ENCODE measurements at places on chromosomes 3 and 15.

DNA sequence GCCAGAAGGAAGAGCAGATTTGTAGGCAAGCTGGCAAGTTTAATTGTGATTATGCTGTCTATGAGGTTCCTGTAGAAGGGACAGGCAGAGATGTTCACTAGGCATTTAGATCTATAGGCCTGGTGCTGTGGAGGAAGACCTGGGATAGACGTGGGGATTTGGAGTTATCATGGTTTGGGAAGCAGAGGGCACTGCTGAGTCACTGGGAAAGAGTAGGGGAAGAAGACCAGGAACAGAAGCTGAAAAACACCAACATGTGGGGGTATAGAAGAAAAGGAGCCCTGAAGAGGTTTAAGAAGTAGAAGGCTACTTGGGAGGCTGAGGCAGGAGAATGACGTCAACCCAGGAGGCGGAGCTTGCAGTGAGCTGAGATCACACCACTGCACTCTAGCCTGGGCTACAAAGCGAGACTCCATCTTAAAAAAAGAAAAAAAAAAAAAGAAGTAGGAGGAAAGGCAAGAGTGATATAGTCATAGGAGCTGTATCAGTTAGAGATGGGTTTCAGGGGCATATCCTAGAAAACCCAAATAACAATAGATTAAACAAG is 19.3 kb downstream of the GRK7 start:
- DNase-seq: peak; percentile 41

DNA sequence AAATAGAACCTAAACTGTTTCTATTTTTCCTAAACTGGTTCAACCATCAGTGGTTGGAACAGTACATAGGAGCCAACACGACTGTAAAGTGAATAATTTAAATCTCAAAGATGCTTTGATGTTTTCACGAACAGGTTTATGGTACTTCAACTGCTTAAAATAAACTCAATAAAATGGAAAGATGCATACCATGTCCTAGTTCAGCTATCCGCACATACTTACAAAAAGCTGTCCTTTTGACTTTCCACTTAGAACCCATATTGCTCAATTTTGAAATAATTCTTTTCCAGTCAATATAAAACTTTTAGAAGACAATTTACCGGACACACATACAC is 902 bp downstream of the CMTM6 start:
- no peak for DNase-seq

DNA sequence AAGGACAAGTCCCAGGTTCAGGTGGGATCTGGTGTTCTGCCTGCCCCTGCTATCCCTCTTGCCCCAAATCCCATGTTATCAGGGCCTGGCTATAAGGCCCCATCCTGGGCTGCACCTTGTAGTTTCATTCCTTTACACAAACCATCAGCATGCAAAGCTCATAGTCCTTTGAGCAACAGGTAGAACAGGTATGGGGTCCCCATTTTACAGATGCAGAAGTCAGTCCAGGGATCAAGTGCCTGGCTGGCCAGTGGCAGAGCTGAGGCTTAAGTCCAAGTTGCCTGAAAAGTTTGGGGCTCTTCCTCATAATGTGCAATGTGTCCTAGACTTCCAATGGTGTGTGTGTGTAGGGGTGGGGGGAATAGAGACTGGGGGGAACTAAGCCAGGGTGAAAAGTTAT is 11.9 kb downstream of the RBPMS2 start:
- no peak for DNase-seq

GRCh38 chr3:30201715-30202114 is 404.7 kb upstream of the TGFBR2 start:
- DNase-seq: no peak

GRCh38 chr3:127180859-127181258 is 12.1 kb upstream of the PRR23E start:
- no peak for DNase-seq

DNA sequence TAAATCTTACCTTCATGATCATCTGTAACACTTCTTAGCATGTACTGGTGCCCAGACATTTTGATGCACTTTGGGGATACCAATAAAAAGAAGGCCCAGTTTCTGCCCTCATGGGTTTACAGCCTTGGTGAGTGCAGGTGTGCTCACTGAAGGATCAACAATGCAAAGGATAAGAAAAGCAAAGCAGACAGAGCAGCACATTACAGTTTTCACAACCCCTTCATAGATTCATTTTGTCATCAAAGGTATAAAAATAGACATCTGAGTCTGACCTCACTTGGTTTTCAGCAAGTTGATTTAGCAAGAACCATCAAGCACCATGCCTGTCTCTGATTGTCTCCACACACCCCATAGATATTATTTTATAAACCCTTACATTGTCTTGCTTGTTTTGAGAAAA is 77.6 kb downstream of the BFSP2 start:
- no peak for DNase-seq

GRCh38 chr3:39136533-39137434 is 16.6 kb downstream of the CSRNP1 start:
- DNase-seq: no peak

DNA sequence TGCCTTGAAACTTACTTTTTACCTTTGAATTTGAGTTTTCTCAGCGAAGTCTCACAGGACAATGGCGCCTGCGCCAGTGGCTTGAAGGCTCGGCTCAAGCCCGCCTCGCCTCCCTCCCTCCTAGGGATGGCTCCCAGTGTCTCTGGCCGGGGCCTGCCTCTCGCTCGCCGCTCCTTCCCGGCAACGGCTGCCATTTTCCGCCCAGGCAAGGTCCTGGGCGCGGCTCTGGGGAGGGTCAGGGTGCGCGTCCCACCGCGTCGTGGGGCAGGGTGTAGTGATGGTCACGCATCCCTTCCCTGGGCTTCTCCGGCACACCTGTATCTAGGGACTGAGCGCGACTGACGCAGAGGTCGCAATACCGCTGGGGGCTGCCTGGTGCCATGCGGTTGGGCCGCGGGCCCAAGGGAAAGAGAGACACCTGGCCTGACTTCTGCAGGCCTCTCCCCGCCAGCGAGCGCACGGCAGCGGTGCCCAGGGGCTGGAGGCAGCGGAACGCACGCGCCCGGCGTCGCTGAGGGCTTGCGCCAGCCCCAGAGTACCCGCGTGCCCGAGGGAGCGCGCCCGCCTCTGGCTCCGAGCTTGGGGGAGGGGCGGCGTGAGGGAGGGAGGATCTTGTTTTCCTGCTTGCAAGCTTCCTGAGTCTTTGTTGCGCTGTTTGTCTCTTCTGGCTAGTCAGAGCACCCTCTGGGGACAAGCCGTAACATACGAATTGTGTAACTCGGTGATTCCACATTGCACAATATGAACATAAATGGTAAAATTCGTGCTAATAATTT is 20.7 kb upstream of the FEM1B start:
- peak; percentile 89 for DNase-seq

GRCh38 chr15:65762914-65763787 is 28.9 kb downstream of the DENND4A start:
- DNase-seq: no peak

- DNase-seq: no peak
Observed at GRCh38 chr3:13811614-13812013, 68.3 kb downstream of the WNT7A start.

GRCh38 chr3:66675366-66675765 is 174.5 kb upstream of the LRIG1 start:
- DNase-seq: no peak

DNA sequence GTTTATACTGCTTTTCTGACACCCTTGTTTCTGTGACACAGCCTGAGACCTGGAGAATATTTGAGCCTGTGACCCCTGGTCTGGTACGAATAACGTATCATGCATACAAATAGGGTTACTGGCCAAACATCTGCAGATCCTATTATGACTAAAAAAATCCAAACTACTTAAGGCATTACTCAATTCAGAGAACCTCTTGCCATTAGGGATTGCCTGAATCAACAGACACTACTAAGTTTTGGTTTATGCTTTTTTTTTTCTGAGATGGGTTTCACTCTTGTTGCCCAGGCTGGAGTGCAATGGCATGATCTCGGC is 35.4 kb downstream of the OSBPL10 start:
- no peak for DNase-seq

DNA sequence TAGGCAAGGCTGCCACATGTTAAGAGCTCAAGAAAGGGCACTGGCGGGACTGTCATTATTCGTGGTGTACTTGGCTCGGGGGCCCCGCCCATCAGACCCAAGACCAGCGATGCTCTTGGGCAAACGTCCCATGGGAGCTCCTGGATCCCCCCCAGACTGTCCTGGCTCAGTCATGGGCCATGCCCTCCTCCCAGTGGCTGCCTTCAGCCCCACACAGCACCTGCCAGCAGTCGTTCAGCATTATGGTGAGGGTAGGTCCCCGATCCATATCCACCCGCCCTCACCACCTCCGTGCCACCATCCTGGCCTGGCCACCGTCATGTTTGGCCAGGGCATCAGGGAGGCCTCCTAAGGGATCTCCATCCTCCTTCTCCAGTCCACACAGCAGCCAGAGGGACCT is 51.4 kb upstream of the IQSEC1 start:
- DNase-seq: no peak

GRCh38 chr15:64544450-64544849 is 84.1 kb downstream of the ZNF609 start:
- no peak for DNase-seq

DNA sequence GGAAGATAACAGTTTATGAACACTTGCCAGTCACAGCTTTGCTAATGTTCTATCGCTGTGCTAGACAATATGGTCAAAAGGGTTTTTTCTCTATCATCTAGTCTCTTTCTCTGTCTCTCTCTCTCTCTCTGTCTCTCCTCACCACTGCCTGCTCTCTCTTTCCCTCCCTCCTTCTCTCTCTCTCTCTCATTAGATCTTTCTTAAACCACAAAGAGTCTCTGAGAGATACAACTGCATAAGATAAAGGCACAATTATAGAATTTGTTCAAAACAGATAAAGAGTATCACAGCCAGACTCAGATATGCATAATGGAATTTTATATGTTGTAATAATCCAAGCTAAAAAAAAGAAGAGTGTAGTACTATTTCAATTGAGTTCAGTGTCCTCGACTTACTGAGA is 258.4 kb downstream of the MECOM start:
- no peak for DNase-seq

- peak; percentile 91 for DNase-seq
Observed at GRCh38 chr3:156317462-156318074, 197.2 kb downstream of the KCNAB1 start.

DNA sequence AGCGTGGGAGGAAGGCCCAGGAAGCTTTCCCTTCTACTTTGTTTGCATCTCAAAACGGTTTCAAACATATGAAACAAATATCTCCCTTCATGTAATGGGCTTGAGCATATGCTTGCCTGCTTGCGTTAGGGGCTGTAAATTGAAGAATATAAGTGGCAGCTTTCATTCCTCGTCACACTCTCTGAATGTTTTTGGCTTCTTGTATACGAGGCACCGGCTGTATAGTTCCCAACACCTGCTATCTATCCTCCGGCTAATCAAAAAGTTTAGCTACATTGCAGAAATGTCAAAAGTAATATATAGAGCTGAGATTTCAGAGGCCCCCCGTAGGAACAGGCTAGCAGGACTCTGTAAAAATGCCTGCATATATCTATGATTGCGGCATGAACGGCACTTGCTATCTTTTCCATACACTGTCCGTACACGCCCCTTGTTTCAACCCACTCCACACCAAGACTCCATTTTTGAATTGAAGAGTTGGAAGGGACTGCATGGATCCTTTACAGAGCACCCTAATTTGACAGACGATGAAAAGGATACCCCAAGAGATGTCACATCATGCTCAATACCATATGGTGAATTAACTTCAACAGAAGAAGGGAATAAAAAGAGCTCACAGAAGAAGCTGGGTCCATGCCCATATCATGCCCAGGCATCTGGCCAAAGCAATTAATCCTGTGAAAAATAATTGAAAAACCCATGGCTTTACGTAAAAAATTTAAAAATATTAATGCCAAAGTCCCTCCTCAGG is 2.5 kb downstream of the MASP1 start:
- DNase-seq: no peak

- no peak for DNase-seq
Observed at GRCh38 chr3:38274864-38275649, 7.0 kb upstream of the SLC22A14 start.

DNA sequence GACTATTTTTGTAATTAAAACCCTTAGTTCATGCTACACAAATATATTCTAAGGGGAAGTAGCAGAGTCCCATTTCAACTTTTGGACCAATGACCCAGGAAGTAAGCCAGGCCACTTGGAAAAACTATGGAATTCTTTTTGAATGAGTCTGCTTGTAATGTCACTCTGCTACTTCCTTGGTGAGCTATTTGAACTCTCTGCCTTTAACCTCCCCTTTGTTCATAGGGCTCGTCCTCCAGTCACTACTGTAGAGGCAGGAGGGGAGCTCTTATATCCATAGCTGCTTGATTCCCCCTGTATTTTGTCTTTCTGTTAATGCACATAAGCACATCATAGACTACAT is 119.6 kb downstream of the UACA start:
- no peak for DNase-seq

DNA sequence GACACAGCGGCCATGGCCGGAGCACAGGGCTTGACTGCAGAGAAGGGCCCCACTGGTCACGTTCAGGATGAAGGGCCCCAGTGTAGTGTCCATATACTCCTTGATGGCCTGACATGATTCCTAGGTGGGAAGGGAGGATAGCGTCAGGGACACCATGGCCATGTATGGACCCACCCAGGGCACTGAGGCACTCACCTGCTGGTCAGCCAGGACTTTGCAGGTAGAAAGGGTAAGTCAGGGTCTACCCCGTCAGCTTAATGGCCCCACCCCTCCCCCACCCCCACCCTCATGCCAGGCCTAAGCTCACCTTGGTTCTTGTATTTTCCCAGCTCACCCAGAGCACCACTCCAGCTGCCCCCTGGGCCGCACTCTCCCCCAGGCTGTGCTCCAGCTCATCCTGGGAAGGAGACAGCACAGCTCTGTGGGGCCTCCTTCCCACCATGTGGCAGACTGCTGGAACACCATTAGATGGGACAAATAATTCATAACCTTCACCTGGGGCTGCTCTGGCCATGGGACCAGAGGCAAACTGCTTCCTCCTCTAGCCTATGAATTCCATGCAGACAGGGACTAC is 1.6 kb upstream of the HYAL3 start:
- DNase-seq: no peak

- DNase-seq: no peak
Observed at GRCh38 chr15:62972814-62973213, 69.7 kb upstream of the TPM1 start.

GRCh38 chr3:5011555-5012256 is 32.5 kb downstream of the BHLHE40 start:
- DNase-seq: no peak

GRCh38 chr3:187101184-187102072 is 37.9 kb downstream of the RPL39L start:
- DNase-seq: peak; percentile 82

- no peak for DNase-seq
Observed at GRCh38 chr3:123412076-123412475, 36.8 kb downstream of the ADCY5 start.

DNA sequence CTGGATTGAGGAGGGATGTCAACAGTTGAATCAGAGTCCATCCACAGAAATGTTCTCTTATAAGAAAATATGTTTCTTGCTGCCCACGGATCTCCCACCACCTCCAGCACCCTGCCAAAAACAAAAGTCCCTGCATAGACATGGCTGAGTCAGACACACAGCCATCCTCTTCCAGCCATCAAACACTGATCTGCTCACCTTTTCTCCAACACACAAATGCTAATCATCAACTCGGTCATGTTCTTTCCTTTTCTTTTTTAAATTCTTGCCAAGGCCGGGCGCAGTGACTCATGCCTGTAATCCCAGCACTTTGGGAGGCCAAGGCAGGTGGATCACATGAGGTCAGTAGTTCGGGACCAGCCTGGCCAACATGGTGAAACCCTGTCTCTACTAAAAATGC is 110.7 kb upstream of the IL12A start:
- DNase-seq: no peak
